GM04503 (cell line): ENCODE measurements at places on chromosomes 2 and 18.

DNA sequence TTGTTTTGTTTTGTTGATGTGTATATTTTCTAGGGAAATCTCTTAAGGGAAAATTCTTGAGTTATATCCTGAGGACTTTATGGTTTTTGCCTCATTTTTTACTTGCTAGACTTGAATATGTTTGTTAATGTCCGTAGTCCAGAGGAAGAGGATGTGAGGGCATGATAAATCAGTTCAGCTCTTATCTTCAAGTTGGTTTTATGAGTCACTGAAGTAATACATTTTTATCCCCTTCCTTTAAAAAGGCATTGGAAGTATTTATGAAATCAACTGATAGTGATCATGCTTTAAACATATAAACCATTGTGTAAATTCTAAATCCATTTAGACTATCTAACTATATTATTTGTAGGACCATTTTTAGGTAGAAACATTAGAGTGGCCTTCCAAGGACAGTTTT is 43.9 kb upstream of the CYBRD1 start:
- no peak for DNase-seq

DNA sequence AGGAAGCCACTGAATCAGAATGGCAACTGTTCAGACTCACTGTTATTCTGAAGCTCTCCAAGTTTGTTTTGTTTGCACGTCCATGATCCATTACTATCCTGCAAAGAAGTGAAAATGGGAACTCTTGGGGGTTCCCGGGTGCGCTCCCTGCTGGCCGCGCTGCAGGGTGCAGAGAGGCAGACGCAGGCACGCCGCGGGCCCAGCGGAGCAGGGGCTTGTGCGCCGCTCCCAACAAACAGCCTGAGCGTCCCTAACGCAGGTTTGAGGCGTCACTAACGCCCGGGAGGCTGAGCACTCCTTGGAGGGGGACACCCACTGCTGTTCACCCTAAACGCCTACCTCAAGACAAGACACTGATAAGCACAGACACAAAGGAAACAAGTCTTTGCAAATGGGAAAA is 14.3 kb upstream of the PIEZO2 start:
- no peak for DNase-seq

DNA sequence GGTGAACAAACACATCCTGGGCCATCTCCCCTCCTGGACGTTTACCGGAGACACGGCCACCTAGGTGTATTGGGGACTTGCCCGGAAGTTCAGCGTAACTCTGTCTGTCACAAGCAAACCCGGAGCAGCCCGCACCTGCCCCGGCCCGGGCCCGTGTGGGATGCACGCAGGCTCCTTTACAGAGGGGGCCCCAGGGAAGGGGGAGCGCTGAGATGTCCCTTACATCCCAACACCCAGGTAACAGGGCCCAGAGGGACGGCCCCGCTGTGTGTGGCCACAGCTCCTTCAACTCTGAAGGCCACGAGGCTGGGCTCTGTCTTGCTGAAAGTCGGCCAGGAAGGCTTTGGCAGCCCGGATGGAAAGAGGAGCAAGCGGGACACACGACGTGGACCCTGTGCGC is 212.8 kb downstream of the TWIST2 start:
- no peak for DNase-seq

DNA sequence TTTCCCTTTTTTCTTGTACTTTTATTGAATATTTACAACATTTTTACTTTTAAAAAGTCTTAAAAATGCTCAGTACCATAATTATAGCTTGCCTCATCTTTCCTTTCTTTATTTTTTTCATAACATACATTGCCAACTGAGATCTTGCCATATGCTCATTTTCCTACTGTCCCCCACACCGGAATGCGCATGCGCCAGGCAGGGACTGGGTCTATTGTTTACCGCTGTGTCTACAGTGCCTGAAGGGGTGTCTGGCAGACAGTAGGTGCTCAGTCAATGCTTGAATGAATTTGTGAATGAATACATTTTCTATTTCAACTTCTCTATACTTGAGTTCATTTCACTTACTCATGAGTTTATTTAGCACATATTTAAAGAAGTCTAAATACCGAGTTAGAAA is 158.0 kb downstream of the CYP26B1 start:
- DNase-seq, result no peak

GRCh38 chr2:41853427-41854191 is 194.2 kb upstream of the PKDCC start:
- DNase-seq, result no peak

DNA sequence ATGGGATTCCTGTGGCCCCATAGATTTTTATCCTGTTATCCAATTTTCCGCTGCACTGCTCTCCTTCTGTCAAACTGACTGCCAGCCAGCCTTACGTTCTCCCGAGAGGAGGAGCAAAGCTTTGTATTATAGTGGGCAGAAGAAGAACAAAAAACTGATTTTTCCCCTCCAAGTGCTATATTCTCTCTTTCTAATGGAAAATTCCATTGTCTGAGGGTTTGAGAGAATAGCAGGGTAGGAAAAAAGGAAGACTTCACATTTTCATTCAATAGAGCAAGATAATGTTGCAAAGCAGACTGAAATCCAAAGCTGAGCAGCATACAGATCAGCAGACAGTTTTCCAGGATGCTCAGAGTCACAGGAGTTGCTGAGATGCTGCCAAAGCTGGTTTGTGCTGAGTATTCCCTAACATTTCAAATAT is 238.0 kb downstream of the UBE2E3 start:
- no peak for DNase-seq

- no peak for DNase-seq
These were observed 2.2 kb downstream of the PLEKHA3 start for GRCh38 chr2:178482437-178482836.

GRCh38 chr18:9403795-9404564 is 69.4 kb downstream of the TWSG1 start:
- no peak for DNase-seq

DNA sequence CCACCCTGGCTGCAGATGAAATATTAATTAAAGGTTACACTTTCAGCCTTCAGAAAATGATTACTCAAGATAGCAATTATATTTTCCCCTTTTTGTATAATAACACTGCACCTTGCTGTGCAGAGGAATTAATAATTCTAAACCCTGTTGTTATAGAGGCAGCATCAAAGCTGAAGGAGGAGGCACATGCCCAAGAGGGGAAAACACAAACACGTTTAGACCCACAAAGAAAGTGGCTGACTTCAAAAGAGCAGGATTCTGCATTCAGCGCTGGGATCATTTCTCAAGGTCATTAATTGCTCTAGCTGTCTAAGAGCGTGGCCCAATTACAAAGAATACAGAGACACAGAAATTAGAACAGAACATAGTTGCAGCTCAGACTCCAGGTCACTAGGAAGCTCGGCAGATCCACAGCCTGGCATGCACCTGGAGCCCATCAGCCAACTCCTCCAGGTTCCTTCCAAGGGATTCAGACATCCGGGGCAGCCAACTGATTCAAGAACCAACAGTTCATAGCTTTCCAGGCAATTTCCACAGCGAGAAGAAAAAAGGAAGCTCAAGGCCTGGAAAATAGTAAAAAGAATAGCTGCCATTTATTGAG is 102.3 kb upstream of the ID2 start:
- no peak for DNase-seq

- no peak for DNase-seq
These were observed 68.8 kb downstream of the DOK6 start for GRCh38 chr18:69469444-69469919.

GRCh38 chr2:147689220-147689909 is 155.5 kb upstream of the ACVR2A start:
- no peak for DNase-seq
